ENCODE measurements at places on chromosomes 12 and 14.

- no peak for DNase-seq
Observed at GRCh38 chr14:75685910-75686309, 24.9 kb downstream of the TTLL5 start.

DNA sequence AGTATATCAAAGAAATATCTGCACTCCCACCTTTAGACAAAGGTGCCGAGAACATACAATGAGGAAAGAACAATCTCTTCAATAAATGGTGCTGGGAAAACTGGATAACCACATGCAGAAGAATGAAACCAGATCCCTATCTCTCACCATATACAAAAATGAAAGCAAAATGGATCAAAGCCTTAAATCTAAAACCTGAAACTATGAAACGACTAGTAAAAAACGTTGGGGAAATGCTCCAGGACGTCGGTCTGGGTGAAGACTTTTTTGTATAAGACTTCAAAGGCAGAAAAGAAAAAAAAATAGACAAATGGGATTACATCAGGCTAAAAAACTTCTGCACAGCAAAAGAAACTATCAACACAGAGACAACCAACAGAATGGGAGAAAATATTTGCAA lies 83.8 kb downstream of the PPM1A start:
- no peak for DNase-seq

GRCh38 chr12:82740129-82741000 lies 53.7 kb downstream of the TMTC2 start:
- no peak for DNase-seq

GRCh38 chr12:2076196-2076570 lies 23.4 kb downstream of the CACNA1C start:
- DNase-seq = no peak

DNA sequence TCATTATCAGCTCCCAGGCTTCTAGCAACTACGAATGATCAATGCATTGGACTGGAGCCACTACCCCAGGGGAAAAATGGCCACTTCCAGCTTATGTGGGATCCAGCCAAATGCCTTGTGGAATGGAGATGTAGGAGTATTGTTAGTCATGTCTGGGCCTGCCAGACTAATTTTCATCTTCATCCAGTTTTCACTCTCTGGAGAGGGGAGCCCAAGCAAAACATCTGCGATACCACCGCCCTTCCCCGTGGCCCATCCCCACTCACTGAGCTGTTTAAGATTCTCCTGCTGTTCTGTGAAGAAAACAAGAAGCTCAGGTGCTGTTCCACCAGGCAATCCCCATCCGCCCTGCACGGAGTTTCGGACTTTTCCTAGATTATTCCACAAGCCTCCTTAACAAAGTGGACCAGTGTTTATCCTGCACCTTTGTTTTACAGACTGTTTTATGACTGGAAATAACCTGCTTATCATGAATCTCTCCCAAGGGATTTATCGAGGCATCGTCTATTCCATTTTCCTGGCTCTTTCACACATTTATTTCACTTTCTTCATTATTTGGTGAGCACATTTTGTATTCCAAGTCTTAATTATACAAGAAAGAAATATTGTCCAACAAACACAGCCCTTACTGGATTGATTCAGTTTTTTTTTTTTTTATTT lies 35.5 kb upstream of the MAX start:
- DNase-seq = no peak

DNA sequence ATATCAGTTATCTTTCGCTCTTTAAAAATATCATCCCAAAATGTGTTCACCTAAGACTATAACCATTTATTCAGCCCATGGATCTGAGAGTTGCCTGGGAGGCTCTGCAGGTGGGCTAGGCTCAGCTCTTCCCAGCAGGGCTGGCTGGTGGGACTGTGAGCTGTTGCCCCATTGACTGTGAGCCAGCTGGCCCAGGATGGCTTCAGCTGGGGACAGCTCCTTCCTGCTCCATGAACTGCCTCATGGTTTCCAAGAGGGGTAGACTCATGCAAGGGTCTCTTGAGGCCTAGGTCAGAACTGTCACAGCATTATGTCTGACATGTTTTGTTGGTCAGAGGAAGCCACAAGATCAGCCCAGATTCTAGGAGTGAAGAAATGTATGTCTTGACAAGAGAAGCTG lies 114.1 kb upstream of the E2F7 start:
- no peak for DNase-seq

GRCh38 chr14:71666571-71667145 lies 265.6 kb upstream of the RGS6 start:
- no peak for DNase-seq

DNA sequence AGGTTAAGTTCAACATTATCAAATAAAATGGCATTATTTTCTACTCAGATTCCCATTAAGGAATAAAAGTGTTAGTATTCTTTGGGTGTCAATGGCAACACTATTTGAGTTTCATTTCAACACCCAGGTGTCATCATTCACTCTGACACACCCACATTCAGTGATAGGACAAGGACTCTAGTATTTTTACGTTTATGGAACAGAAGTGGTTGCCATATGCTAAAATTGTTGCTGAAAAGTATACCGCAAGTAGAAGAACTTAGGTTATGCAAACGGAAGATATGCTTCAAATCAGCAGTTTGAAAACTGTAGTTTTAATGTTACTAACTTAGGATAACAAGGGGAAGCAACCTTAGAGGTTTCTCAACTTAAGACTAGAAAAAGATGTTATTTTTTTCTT lies 20.0 kb upstream of the SGPP1 start:
- DNase-seq = no peak

GRCh38 chr12:90407841-90408240 lies 547.1 kb downstream of the CCER1 start:
- no peak for DNase-seq

DNA sequence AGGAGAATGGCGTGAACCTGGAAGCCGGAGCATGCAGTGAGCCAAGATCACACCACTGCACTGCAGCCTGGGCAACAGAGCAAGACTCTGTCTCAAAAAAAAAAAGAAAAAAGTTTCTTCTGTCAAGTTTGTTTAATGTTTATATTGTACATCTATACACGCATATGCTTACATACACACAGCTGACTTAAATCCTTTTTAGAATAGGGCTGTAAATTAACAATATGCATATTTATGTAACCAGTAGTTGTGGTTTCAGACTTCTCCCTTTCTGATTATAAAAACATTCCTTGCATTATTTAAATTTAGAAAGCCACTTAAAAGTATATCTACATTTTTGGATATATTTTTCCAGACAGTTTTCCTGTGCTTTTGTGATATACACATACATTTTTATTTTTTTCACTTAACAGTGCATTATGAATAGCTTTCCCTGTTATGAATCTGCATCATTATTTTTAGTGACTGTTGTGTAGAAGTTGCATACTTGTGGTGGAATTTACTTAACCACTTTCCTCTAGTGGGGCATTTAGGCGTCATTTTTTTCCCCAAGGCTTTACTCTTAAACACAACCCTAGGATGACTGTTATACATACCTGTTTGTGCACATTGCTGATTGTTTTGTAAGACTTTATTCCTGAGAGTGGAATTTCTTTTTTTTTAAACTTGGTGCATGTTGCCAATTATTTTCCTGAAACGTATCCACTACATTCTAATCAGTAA lies 29.4 kb downstream of the POLR3B start:
- no peak for DNase-seq

GRCh38 chr12:85574291-85574690 lies 261.9 kb downstream of the RASSF9 start:
- no peak for DNase-seq

DNA sequence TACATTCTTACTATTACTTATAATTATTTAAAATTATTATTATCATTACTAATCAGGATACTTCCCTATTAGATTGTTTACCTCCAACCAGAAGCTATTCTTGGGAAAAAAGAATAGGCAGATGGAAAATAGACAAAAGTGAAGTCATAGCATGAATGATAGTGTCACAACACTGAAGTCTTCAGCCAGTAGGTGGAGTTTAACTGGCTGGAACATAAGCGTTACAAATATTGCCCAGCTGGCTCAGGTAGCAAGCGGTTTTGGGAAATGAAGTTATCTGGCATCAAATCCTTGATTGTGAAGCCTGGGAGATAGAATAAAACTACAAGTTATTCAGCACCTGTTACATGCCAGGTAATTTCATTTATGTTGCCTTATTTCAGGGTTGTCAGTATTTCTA lies 762.9 kb downstream of the C12orf50 start:
- no peak for DNase-seq

DNA sequence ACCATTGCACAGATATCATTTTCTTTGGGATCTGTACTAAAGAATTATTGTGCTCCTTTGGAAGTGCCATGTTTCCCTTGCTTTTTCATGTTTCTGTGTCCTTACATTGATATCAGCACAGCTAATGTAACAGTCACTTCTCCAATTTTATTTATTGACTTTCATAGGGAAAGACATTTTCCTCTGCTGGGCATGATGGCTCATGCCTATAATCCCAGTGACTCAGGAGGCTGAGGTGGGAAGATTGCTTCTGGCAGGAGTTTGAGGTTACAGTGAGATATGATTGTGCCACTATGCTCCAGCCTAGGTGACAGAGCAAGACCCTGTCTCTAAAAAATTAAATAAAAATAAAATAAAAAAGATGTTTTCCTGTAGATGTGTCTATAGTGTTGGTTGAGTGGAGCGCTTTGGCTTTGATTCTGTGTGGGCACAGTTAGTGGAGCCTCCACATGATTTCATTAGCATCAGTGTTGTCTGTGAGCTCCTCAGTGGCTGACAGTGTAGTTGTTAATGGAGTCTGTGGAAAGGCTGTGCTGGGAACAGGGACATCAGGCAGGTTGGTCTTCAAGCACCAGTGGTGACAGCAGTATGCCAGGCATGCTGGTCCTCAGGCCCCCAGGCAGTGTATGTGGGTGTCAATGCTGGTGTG lies 7.4 kb downstream of the OAS2 start:
- no peak for DNase-seq

DNA sequence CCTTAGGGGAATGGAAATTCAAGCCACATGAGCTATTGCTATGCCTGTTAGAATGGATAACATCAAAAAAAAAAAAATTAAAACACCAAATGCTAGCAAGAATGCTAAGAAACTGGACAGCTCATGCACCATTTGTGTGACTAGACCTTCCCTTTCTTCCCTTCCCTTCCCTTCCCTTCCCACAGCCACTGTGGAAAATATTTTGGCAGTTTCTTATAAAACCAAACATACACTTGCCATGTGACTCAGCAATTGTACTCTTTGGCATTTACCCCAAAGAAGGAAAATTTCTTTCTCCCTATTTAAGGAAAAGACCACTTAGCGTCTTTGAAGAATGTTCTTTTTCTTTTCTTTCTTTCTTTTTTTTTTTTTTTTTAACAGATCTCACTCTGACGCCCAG lies 49.1 kb upstream of the FKBP4 start:
- DNase-seq = no peak

DNA sequence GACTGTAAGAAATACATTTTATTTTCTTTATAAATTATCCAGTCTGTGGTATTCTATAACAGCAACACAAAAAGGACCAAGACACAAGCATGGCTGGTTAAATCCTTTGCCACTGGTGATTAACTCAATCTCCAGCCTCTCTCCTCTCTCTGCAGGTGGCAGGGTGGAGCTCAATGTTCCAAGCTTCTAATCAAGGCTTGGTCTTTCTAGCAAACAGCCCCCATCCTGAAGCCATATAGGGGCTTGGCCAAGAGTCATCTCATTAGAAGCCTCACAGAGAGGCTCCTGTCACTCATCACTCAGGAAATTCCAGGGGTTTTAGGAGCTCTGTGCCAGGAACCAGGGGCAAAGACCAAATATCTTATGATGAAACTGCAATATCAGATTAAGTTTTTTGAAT lies 12.0 kb downstream of the C12orf75 start:
- DNase-seq = no peak
